ENCODE measurements at places on chromosomes 4 and X.

DNA sequence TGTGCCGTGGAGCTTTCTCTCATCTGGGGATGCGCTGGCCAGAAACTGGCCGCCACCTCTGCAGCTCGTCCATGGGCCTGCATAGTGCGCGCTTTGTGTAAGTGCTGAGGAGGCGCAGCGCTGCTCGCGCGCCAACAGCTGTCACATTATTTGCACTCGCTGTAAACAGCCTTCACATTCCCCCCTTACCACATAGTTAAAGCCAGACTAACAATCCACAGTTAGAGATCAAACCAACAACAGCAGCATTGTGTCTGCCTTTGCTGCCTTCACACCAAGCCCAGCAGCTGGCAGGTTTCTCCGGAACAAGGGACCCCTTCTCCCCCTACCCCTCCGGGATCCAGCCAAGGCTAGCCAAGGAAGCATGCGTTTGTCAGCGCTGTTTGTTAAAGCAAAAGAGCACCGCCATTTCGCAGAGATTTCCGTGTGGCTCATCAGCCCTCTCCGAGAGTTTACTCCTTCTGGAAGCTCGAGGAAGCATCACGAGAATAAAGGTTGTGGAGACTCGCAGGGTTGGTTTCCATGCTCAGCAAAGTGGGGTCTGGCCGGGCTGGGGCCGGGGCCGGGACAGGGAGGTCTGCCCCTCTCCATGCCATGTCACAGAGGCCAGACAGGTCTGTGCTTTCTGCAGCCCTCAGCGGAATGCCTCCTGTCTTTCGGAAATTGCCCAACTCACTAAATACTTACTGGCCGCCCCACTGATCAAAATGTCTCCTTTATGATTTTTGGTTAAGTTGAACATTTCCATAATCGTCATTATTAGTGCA lies 11.0 kb downstream of the BCOR start:
- DNase-seq: no peak

DNA sequence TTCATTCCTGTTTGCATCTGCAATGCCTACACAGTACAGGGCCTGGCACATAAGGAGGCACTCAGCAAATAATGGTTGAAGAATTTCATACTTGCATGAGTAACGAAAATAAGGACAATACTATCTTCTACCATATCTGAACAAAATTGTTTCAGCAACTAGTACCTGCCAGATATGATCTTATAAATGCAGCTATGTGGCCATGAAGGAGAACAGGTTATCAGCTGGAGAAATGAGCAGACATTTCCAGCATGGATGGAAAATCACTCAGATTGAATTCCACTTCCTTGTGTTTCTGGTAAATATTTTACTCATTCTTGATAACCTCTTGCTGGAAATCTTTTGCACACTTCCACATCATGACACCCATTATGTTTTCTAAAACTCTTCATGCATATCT lies 204.0 kb downstream of the ADAMTS3 start:
- DNase-seq: no peak

DNA sequence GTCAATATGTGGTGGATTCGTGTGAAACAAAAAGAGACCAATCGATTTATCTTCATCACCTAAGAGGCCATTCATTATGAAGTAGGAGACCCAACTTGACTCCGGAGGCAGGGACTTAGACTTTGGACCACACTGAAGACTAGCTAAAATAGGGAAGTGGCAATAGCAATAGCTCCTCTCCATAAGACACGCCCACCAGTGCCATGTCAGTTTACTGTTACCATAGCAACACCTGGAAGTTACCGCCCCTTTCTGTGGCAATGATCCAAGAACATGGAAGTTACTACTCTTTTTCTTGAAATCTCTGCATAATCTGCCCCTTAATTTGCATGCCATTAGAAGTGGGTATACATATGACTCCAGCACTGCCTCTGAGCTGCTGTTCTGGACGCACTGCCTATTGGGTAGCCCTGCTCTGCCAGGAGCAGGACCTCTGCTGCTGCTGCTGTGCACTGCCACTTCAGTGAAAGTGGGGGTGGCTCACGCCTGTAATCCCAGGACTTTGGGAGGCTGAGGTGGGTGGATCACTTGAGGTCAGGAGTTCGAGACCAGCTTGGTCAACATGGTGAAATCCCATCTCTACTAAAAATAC lies 163.2 kb downstream of the PRKX start:
- no peak for DNase-seq

DNA sequence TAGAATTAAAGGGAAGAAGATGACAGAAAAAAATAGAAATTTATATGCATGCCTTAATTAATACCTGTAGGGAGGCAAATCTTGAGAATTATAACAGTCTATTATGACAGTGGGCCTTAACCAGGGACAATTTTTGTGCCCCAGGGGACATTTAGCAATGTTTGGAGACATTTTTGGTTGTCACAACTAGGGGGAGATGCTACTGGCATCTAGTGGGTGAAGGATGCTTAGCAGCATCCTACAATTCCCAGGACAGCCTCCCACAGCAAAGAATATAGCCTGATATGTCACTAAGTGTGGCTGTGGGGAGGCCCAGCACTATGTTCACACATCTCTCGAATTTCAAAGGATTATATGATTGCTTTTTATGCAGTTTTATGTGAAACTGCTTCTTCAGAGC lies 10.5 kb downstream of the GPR82 start:
- DNase-seq: no peak

GRCh38 chrX:153966841-153967535 lies 4.6 kb downstream of the HCFC1 start:
- peak; percentile 56 for DNase-seq

DNA sequence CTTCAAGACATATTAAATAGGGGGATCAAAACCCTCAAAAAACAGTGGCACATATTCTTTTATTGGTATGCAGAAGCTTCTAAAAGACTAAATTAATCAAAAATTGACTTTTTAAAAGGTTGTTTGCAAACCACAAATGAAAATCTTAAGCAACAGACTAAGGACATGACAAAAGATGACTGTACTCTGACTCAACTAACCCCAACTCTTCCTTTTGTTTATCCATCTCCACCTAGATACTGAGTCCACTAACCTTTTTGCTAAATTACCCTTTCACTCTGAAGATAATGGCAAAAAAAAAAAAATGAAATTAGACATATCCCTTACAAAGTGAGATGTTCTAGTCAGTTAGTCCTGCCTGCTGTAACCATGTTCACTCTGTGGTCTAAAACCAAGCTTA lies 91.6 kb upstream of the NLRP2B start:
- DNase-seq: no peak

DNA sequence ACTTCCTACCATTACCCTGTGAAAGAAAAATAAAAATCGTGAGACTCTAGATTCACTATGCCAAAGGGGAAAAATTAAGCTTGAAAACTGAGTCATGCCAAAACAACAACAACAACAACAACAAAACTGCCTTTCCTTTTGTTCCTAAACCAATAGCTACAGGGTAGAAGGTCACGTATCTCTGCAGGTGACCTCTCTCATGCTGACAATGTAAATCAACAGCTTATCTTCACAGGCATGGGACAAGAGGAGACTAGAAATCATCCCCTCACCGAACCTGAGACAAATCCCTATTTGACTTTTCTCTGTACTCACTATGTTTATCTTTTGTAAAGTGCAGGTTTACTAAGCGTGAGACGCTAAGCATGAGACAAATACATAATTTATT lies 20.5 kb upstream of the AADAT start:
- DNase-seq: no peak

GRCh38 chr4:120071192-120071795 lies 4.6 kb upstream of the MAD2L1 start:
- DNase-seq: peak; percentile 23

GRCh38 chr4:40721730-40722171 lies 28.0 kb upstream of the NSUN7 start:
- peak; percentile 39 for DNase-seq

GRCh38 chrX:46710425-46710824 lies 48.5 kb downstream of the SLC9A7 start:
- DNase-seq: no peak
